Upper lobe of left lung (tissue), 6 donors: ENCODE measurements at places on chromosomes 7 and 10. TPM values are rescaled to one million over a fixed set of nuclear protein-coding genes. Genes with fewer than 3 reads are reported as not detected.
A peak's percentile ranks its signal among the peaks of the same experiment; 100 is the strongest.

- no peaks in the 10 kb centered on the region for H3K27me3 ChIP-seq
- no peak for DNase-seq
- H3K27ac ChIP-seq, result no peak overlapping the region
- no peaks in the 10 kb centered on the region for H3K4me1 ChIP-seq
- H3K36me3 ChIP-seq, result no peaks in the 10 kb centered on the region
Measured at GRCh38 chr10:51342381-51342780, 268.1 kb downstream of the PRKG1 start.

DNA sequence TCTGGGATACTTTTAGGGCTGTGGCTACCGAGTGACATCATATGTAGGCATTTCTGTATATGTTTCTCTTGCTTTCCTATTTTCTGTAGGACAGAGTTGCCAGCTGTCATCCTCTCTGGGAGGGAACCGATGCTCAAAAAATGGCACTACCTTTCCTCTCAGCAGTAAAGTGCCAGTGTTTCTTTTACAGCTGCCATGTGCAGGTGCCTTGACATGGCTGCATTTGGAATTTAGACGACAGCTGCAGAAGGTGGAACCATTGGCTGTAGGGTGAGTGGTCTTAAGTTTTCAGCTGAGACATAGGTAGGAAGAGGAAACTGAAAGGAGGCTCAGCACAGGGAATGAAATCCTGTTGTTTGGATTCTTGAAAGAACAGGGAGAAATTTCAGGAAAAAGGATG, 20.2 kb upstream of the RPA3 start:
- no peaks in the 10 kb centered on the region for H3K36me3 ChIP-seq
- no peak for DNase-seq
- no peak overlapping the region for H3K4me3 ChIP-seq
- H3K27me3 ChIP-seq, result no peaks in the 10 kb centered on the region
- no peaks in the 10 kb centered on the region for H3K4me1 ChIP-seq
- H3K27ac ChIP-seq, result no peak overlapping the region

DNA sequence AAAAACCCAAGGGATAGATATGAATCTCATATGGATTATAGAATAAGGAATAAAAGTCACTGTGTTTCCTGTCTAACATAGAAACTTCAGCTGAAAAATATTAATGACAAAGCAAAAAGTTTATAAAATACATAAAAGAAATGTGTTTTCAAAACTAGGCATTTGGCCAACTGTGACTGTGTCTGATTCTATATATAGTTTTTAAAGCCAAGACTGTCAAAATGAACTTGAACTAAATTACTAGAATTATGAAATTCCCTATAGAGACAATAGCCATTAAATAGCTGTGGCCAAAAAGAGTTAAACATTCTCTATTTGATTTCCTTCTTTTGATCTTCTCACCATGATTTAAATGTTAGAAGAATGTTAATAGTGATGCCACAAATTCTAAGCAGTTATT, 311.2 kb upstream of the SEMA3D start:
- H3K27ac ChIP-seq, result no peak overlapping the region
- H3K4me3 ChIP-seq, result no peak overlapping the region
- H3K36me3 ChIP-seq, result no peaks in the 10 kb centered on the region
- H3K4me1 ChIP-seq, result no peaks in the 10 kb centered on the region
- DNase-seq, result no peak
- no peaks in the 10 kb centered on the region for H3K27me3 ChIP-seq

DNA sequence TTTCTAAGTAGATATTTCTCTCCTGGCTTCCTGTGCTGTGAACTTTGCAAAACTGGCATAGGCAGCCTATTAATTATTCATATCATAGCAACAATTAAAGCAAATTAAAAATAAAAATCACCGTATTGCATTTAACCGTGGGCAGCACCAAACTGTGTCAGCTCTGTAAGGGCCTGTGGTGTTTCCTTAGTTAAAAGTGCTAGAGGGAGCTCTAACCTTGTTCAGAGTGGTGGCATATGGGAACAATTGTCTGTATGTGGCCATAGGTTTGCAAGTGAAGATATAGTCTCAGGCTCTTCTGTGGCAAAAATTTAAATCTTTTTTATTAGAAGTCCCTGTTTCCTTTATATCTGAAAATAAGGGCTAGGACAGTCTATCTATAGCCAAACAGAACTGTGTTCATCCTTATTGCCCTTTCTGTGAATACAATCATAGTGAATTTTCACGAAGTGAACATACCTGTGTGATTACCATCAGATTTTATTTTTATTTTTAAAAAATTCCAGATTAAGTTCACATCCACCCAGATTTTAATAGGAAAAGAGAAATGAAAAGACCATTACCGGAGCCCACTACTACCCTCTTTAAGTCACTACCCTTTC, 92.6 kb downstream of the POLL start:
- no peaks in the 10 kb centered on the region for H3K4me1 ChIP-seq
- DNase-seq, result no peak
- H3K4me3 ChIP-seq, result no peak overlapping the region
- no peak overlapping the region for H3K27ac ChIP-seq

- H3K36me3 ChIP-seq, result peaks cover 18% of the 10 kb centered on the region
- DNase-seq, result no peak
- H3K4me3 ChIP-seq, result no peak overlapping the region
- peaks cover 3% of the 10 kb centered on the region for H3K4me1 ChIP-seq
Measured at GRCh38 chr10:474406-474805, 215.1 kb downstream of the DIP2C start.

- peaks cover 34% of the 10 kb centered on the region for H3K4me1 ChIP-seq
- H3K27ac ChIP-seq, result no peak overlapping the region
- no peaks in the 10 kb centered on the region for H3K36me3 ChIP-seq
- H3K27me3 ChIP-seq, result no peaks in the 10 kb centered on the region
- no peak overlapping the region for H3K4me3 ChIP-seq
Measured at GRCh38 chr10:72264536-72264935, 9.2 kb upstream of the DDIT4 start.

DNA sequence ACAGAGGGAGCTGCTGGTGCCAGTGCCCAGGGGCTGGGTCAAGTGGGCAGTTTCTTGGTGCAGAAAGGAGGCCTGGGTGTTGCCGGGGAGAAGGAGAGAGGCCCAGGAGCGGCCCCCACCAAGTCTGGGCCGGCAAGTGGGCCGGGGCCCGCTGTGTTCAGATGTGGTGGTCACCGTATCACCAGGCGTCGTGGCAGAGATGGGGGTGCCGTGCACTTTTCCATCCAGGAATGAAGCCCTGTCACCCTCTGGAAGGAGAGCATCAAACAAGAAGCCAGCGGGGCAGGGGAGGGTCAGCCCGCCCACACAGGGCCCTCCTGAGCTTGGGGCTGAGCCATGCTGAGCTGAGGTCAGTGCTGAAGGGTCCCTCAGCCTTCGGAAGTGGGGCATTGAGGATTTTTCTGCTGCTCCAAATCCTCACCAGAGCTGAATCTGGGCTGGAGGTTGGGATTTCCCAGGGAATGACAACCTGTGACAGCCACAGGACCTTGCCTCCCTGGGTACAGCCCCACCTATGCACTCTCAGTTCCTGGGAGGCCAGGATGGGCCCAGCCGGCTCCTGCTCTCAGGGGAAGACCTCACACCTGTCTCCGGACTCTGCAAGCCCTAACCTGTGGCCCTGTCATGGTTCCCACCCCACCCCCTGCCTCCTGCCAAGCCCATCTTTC, 27.9 kb upstream of the INPP5A start:
- H3K27me3 ChIP-seq, result no peaks in the 10 kb centered on the region
- DNase-seq, result peak; percentile 17
- no peak overlapping the region for H3K4me3 ChIP-seq
- no peaks in the 10 kb centered on the region for H3K36me3 ChIP-seq

GRCh38 chr7:31664890-31665289, 22.1 kb upstream of the PPP1R17 start:
- no peak overlapping the region for H3K4me3 ChIP-seq
- peaks cover 11% of the 10 kb centered on the region for H3K4me1 ChIP-seq
- H3K27ac ChIP-seq, result no peak overlapping the region
- no peaks in the 10 kb centered on the region for H3K36me3 ChIP-seq
- H3K27me3 ChIP-seq, result no peaks in the 10 kb centered on the region
- DNase-seq, result no peak

DNA sequence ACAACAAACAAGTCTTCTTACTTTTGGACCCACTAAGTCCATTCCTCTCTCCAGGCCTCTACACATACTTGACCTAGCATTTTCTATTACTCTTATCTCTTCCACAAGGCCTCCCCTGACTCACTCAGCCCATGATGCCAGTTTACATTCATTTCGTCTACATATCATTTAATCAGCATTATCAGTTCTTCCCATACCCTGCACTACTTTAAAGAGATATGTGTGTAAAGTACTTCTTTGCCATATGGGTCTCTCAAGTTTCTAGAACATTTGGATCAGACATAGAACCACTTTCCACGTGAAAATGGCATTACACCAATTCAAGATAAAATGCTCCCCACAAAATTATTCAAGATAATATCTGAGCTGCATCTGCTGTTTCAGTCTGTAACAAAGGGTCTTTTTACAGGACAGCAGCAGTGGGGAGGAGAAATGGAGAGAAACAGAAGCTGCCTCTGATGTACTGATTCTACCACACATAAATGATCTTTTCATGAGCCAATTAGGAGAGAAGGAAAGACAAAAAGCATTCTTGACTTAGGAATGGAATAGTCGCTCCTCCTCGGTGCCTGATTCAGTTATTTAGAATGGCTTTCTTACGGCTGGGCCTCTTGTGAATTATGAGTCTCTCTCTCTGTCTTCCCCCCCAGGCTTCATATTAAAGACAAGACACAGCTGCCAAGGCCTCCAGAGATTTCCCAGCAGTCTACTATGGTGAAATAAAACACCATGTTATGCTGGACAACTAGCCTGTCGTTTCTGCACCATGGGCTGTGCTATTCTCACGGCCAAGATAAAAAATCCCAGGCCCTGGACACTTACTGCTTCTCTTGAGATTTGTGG, 46.9 kb upstream of the SEPTIN7 start:
- H3K27me3 ChIP-seq, result no peaks in the 10 kb centered on the region
- no peak for DNase-seq
- H3K36me3 ChIP-seq, result no peaks in the 10 kb centered on the region

- no peak overlapping the region for H3K4me3 ChIP-seq
- no peaks in the 10 kb centered on the region for H3K27me3 ChIP-seq
- no peak for DNase-seq
- H3K36me3 ChIP-seq, result no peaks in the 10 kb centered on the region
- H3K27ac ChIP-seq, result no peak overlapping the region
Measured at GRCh38 chr10:12586741-12587140, 237.4 kb downstream of the CAMK1D start.

DNA sequence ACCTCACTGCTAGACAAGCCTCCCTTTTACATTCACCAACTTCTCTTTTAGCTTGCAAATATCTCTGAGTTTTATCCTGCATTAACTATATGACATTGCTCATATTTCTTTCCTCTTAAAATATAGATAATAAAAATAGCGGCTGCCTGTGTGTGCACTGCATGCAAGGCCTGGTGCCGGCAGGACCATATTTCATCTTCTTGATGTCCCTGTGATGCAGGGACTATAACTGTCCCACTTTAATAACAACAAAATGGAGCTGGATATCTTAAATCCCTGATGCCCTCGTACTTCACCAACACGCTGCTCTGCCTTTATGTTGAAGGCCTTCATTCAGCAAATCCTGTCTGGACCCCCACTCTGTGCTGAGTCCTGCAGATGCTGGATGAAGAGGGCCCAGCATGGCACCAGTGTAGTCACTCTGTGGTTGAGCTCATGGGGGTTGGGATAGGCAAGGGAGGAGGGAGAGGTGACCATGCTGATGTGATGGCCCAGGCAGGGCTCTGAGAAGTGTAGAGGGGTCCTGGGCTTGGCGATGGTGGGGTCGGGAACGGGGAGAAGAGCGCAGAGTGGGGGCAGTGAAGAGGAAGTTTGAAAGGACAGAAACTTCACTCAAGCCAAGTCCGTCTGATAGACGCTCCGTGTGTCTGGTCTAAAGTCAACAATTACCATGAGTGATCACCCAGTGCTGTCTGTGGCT, 40.4 kb downstream of the C10orf90 start:
- no peak overlapping the region for H3K27ac ChIP-seq
- H3K27me3 ChIP-seq, result no peaks in the 10 kb centered on the region
- H3K4me1 ChIP-seq, result no peaks in the 10 kb centered on the region
- H3K36me3 ChIP-seq, result no peaks in the 10 kb centered on the region

DNA sequence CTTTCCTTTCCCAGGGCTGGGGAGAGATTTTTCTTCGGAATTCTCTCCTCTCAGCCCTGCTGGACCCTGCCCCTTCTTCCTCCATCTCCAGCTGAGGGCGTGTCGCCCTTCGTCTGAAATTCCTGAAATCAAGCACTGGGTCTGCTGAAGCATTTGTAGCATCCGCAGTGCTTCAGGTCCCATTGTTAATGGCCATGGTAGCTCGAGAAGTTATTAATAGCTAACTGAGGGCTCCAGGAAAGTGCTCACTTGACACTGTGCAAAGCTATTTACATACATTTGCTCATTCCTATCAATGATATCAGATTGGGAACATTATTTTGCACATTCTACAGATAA, 515 bp downstream of the FAM149B1 start:
- H3K27me3 ChIP-seq, result no peaks in the 10 kb centered on the region
- H3K27ac ChIP-seq, result peak overlapping the region; percentile 97
- peaks cover 31% of the 10 kb centered on the region for H3K4me1 ChIP-seq
- H3K36me3 ChIP-seq, result peaks cover 3% of the 10 kb centered on the region

DNA sequence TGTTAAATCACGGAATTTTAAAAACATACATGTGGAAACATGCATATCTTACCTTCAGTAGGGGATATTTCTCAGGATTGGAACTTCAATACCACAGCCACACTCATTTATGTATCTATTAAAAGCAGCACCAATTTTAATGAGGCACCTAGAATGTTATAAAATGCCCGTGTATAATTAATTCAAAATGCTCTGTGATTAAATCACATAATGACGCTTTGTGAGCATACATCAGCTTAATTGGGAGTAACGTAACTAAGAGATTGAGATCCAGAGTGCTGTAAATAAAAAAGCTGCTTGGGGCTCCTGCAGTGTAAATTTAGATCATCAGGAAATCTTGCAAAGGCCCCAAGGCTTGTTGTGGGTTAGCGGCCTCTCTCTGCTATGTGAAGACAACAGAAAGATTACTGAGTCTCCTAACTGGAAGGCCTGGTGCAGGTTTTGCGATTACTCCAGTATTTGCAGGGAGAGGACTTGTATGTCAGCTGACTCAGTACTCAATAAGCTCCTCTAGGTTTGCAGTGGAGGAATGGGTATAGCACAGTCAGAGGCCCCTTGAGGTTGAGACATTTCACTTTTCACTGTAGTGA, 195.5 kb upstream of the PHYHIPL start:
- H3K4me1 ChIP-seq, result no peaks in the 10 kb centered on the region
- no peaks in the 10 kb centered on the region for H3K27me3 ChIP-seq
- H3K27ac ChIP-seq, result no peak overlapping the region
- no peak overlapping the region for H3K4me3 ChIP-seq
- no peaks in the 10 kb centered on the region for H3K36me3 ChIP-seq
- no peak for DNase-seq

Gene NRCAM
- 3.1 TPM for total RNA-seq

Gene TAS2R5
- 2.9 TPM for total RNA-seq

Gene EPHB6
- 9.4 TPM for total RNA-seq

Gene HOXA9
- 0.39 TPM for total RNA-seq

Gene TYW1B
- total RNA-seq, result 3.2 TPM

Gene HNRNPF
- 174 TPM for total RNA-seq

Gene NEUROG3
- total RNA-seq, result not detected

Gene UNC5B
- total RNA-seq, result 8.4 TPM
